Activated CD8-positive, alpha-beta T cell treated with anti-CD3 and anti-CD28 coated beads, Interleukin-2, amount 10 ng/mL, durations not matched to agents 7 days and 5 days (primary cell): ENCODE measurements at places on chromosomes 7 and 10. TPM values are rescaled to one million over a fixed set of nuclear protein-coding genes. Genes with fewer than 3 reads are reported as not detected.

- peak; percentile 82 for DNase-seq
Measured at GRCh38 chr10:33330543-33331378, 3.7 kb downstream of the NRP1 start.

Gene TBX20
- total RNA-seq, result not detected

GRCh38 chr7:81932936-81933335, 163.1 kb upstream of the HGF start:
- no peak for DNase-seq

- no peak for DNase-seq
Measured at GRCh38 chr7:139916717-139917395, 87.8 kb downstream of the TBXAS1 start.

GRCh38 chr7:3033581-3033980, 10.1 kb downstream of the CARD11 start:
- DNase-seq, result no peak

- DNase-seq, result no peak
Measured at GRCh38 chr10:104122225-104123107, 495 bp downstream of the SFR1 start.

DNA sequence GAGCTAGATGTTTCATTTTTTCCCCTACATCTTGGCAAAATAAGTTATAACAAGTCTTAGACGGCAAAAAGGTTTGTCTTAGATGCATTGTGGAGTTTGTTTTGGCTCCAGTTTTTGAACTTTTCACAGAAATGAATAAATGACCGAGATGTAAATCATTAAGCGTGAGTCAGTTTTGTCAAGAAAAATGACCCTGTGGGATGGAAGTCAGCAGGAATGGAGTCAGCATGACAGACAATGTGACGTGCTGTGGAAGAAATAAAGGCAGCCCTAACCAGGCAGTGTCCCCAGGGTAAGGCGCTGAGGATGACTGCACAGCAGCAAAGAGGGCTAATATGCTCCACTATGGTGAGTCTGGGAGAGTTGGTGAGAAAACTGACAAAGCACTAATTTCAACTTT, 163.2 kb downstream of the NOC3L start:
- DNase-seq, result no peak

DNA sequence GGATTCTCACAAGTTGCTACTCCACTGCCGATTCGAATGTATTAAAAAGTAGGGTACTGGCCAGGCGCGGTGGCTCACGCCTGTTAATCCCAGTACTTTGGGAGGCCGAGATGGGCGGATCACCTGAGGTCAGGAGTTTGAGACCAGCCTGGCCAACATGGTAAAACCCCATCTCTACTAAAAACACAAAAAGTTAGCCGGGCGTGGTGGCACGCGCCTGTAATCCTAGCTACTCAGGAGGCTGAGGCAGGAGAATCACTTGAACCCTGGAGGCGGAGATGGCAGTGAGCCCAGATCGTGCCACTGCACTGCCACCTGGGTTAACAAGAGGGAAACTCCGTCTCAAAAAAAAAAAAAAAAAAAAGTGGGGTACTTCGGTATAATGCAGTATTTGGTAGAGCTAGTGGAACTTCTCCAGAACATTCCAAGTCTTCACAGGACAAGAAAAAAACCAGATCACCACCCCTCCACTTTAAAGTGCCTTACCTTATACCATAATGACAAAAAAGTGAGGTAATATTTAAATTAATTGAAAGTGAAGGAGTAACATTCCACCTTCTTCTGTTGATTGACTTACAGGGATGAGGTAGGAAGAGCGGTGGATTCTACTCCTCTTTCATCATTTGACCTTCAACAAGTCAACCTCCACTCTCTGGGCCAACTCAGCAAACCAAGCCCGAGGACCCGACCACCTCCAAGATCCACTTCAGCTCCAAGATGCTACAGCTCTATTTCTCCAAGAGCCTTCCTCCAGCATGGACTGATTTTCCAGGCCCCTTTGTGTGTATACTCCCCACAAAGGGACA, 2.0 kb downstream of the BAZ1B start:
- peak; percentile 31 for DNase-seq

DNA sequence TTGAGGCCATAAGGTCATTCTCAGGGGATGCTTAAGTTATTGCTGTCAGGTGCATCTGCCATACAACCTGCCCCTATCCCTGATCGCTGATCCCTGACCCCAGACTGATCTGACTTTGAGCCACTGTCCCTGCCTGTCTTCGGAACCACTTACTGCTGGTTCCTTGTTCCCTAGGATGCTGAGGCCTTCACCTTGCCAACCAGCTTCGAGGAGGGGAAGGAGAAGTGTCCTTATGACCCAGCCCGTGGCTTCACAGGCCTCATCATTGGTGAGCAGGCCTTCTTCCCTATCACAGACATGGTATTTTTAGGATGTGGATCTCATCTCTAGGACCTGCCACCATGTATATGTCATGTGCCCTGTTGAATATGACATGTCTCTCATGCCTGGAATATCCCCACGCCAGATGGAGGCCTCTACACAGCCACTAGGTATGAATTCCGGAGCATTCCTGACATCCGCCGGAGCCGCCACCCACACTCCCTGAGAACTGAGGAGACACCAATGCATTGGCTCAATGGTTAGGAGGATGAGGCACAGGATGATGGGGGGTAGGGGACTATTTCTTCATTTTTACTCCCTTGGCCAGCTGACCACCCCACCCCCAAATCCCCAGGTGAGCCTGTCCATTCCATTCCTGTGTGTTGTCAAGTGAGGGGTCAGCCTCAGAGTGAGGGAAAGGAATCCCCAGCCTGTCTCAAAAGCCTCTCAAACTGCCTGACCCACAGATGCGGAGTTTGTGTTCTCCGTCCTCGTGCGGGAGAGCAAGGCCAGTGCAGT, 9.0 kb downstream of the MRPL43 start:
- DNase-seq, result no peak

GRCh38 chr10:119444866-119445265, 97.7 kb downstream of the RGS10 start:
- no peak for DNase-seq

Gene MYL10
- total RNA-seq, result not detected

DNA sequence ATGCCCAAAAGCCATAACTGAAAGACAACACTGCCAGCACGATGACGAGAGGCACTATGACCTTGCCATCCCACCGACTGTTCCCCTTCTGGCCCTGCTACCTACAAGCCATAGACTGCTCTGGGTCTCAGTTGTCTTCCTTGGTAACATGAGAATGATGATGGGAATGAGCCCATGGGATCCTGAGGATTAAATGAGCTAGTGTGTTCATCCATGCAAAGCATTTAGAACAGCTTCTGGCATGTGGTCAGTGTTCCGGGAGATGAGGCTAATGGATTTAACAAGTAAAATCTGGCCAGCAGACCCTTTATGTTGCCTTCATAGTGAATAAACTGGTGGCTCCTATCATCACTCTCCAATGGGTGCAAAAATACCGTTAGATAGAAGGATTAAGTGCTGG, 62.4 kb upstream of the WDR11 start:
- no peak for DNase-seq

DNA sequence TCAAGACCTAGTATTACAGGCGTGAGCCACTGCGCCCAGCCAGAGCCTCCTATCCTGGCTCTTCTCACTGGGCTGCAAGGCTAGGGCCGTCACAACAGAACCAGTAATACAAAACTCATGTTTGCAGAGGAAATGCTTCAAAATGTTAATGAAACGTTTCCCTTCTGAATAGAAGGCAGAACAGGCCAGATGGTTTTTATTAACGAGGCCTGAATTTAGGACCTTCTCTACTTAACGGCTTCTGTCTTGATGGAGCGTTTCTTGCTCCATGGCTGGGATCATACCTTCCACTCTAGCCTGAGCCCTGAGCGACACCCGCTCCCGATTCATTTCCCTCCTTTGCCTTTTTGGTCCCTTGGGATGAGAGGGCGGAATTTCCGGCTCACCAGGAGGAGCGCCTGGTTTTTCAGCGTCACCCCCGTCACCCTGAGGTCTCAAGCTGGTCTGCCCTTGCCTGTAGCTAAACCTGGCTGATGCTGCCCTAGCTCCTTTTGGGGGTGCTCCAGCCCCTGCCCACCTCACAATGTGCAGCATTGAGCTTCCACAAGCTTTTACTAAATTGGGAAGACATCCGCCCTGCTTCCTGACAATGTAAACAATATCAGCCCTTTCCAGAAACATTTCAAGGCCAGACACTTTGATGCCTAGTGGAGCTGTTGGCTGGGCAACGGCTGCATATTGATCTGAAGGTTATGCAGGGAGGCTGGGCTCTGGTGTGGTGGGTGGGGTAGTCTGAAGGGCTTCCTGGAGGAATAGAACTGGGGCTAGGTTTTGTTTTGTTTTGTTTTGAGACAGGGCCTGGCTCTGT, 5.2 kb downstream of the CLIP2 start:
- no peak for DNase-seq

Gene HTRA1
- total RNA-seq, result not detected

Gene CDK14
- not detected for total RNA-seq

Gene ARPC1A
- total RNA-seq, result 51.4 TPM

DNA sequence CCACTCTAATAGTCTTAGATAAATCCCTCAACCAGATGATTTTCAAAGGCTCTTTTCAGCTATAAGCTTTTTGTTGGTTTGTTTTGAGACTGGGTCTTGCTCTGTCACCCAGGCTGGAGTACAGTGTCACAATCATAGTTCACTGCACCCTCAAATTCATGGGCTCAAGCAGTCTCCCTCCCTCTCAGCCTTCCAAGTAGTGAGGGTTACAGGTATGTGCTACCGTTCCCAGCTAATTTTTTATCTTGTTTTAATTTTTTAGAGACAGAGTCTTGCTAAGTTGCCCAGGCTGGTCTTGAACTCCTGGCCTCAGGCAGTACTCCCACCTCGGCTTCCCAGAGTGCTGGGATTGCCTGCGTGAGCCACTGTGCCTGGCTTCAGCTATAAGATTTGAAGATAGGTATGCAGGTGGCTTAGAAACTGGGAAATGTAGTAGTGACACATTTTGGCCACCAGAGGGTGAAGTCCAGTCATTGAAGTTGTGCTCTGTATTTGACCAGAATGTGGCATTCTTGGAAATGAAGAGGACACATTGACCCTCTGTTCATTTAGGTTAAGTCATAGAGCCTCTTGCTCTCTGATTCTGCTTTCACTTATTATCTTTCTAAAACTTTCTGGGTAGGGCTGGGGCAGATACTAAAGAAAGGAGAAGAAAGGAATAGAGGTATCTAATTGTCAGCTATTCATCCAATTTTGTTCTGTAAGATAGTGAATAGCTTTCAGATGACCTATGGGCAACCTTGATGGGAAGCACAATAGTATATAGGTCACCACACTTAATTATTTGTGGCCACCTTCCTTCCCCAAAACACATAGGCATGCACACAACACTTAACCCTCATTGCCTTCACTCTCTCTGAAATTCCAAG, 36.0 kb downstream of the R3HCC1L start:
- DNase-seq, result peak; percentile 50

DNA sequence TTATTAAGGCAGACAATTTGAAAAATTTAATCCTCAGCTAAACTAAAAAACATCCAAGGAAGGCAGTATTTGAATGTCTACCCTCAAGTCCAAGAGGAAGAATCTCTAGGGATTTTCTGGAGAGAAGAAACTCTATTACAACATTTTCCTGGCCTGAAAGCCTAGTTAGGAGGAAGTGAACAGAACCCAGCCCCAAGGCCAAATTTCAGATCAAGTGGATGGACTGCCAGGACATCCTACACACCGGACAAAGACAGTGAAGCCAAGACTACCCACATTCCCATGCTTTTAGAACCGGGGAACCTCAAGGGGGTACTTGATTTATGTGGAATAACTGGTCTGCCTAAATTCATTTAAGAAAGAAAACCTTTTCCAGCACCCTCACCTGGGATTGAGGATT, 108.9 kb upstream of the MEOX2 start:
- DNase-seq, result no peak

- DNase-seq, result no peak
Measured at GRCh38 chr10:12969951-12970350, 31.6 kb downstream of the CCDC3 start.

Gene RBM20
- not detected for total RNA-seq

Gene GIMAP6
- 93.3 TPM for total RNA-seq

DNA sequence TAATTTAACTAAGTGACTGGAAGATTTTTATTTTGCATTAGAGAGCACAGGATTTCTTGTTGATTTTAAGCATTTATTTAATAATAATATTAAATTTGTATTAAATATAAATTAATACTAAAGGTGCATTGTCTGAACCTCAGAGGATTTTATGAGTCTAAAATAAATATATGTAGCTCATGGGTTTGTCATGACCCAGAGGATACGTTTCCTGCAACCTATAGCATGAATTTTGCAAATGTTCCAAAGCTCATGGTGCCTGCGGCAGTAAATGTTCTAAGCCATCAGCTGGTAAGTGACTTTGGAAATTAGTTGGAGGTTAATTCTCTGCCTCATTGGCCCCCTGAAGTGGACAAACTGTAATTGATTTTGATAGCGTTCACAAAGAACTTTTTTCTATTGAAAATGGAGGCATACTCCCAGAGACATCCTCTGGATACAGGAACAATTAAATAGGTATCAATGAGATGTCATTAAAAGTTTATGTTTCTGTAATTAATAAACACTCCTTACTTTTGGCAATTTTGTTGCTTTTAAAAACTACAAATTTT, 397.4 kb downstream of the ANKRD7 start:
- DNase-seq, result no peak

DNA sequence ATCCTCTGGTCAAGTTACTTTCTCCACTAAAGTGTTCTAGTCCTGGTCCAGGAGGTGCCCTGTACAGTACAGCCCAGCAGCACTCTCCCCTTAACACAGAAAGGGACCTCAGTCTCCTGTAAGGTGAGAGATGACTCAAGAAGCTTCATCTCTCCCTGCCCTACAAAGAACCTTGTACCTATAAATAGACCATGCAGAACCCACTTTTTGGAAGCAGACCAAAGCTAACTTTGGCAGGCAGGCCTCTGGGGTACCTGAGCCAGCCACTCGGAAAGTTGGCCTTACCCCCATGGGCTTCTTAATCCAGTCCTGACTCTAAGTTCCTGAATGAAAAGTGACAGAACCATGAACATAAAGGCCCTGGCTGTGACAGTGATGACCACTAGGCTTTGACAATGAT, 454.8 kb downstream of the KCNMA1 start:
- no peak for DNase-seq

DNA sequence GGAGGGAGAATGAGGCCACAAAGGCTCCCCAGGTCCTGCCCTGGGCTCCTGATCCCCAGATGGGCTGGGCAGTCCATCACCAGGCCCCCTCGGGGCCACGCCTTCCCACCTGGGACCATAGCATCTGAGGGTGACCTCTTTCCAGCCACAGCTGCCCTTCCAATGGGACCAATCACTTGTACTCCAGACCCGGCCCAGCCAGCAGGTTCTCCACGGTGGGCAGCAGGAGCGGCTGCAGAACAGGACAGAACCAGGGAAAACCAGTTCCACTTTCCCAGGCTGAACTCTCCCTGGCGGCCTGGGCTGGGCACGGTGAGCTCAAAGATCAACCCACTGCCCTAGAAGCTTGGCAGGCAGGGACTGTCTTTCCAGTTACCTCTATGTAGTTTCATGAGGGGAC, 257.6 kb downstream of the MAD1L1 start:
- DNase-seq, result no peak

GRCh38 chr7:30813466-30813865, 42.2 kb downstream of the MINDY4 start:
- no peak for DNase-seq

GRCh38 chr7:127409629-127410028, 17.1 kb upstream of the ZNF800 start:
- no peak for DNase-seq

- DNase-seq, result no peak
Measured at GRCh38 chr10:110672580-110672919, 28.4 kb downstream of the RBM20 start.
